ENCODE measurements at places on chromosomes 2 and 18. TPM values are rescaled to one million over a fixed set of nuclear protein-coding genes. Genes with fewer than 3 reads are reported as not detected.

GRCh38 chr18:62497190-62497772 is 25.5 kb upstream of the ZCCHC2 start:
- DNase-seq = no peak

- no peak for DNase-seq
These were observed 17.5 kb downstream of the AFG3L2 start for GRCh38 chr18:12359515-12359927.

GRCh38 chr2:240258685-240259084 is 118.2 kb upstream of the OTOS start:
- DNase-seq = no peak

GRCh38 chr2:69272803-69273471 is 114.1 kb downstream of the GFPT1 start:
- no peak for DNase-seq

DNA sequence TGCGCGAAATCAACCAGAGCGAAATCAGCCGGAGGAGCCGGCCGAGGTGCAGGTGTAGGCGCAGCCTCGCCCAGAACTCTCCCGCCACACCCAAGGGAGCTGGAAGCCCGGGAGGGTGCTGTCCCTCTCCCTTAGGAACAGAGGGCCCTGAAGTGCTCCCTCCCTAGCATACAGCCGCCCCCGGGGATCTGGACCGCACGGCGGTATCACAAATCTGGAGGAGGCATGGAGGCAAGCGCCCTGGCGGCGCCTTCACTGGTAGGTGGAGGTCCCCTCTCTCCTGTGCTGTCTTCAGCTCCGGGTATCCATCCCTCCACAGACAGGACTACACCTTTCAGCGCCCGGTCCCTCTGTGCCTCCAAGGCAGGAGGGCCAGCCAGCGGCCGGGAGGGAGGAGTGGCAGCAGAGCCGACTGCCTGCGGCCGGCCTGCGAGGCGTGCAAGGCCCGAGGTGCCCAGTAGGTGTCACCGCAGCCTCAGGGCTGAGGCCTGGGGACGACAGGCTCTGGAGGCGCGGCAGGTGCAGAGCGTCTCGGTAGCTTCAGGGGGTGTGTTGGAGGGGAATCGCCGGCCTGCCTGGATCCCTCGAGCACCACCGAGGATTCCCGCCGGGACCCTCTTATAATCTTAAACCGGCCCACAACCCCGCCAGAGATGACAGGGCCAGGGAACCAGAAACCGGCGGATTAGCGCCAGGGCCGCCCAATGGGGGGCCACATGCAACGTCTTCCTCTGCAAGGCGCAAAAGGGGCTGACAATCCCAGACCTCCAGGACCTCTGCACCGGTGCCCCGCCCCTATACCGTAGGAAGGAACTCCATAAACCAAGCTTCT is 2.8 kb downstream of the IHH start:
- peak; percentile 77 for DNase-seq

DNA sequence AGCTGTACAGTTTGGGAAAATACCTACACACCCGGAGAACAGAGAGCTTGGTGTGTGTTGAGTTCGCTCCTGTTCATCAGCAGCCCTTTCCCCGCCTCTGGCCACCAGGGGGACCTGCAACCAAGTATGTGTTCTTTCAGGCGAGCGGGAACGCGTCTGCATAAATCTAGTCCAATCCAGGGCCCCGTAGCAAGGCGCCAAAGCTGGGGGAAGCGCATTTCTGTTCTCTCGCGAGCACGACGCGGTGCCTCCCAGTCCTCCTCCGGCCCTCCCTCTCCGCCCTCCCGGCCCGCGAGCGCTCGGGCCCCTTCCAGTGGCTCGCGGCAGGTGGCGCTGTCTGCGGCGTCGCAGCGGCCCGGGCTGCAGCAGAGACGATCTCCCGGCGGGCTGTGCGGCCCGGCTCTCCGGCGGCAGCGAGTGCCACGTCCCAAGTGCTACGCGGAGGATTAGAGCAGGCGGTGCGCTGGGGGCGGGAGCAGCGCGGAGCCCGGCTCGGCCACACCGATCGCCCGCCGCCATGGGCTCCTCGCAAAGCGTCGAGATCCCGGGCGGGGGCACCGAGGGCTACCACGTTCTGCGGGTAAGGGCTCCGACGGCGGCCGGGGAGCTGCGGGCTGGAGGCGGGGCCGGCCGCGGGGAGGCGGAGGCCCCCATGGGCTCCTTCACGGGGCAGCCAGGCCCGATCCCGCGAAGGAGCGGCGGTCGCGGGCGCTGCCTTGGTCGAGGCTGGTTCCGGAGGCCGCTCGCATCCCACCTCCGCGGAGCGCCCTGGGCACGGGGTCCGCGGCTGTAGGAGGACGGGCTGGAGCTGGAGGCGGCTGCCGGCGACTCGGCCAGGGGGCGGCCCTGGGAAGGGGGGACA is at the start of gene GORASP2:
GORASP2 (plus strand) TSS at position 430 of the 862 bp plus-strand sequence; CDS start at position 518, 88 bp downstream.
- peak; percentile 93 for DNase-seq

DNA sequence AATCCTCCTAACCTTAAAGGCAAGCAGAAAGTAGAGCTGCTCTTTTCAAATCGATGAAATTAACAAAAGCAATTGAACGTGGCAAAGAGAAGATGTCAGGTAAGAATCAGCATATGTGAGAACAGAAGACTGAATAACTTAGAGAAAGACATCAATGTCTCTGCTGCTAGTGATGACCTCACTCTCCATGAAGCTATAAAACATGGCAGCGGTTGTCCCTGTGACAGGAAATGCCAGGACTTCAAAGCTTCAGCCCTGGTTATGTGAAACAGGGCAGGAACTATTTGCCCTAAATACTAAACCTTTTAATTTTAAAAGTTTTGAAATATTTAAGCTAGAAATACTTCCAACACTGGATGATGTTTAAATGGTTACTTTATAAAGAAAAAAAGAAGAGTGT is 383.7 kb downstream of the XIRP2 start:
- no peak for DNase-seq

GRCh38 chr2:32902986-32903385 is 43.8 kb upstream of the LTBP1 start:
- no peak for DNase-seq

DNA sequence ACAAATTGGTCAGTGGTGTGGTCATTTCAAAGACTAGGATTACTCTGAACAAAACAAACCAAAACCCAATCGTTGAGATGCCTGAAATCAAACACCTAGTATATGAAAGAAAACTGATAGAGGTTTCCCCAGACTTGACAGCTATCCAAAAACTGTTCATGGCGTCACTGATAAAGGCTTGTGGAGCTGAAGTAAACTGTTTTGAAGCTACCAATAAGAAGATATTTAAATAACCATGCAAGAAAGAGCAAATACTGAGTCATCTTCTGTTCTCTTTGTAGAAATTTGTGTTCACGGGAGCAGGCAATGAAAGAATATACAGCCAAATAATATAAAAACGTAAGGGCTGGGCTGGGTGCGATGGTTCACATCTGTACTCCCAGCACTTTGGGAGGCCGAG is 7.5 kb upstream of the COLEC11 start:
- DNase-seq = no peak

- DNase-seq = peak; percentile 76
These were observed 2.9 kb upstream of the RBBP8 start for GRCh38 chr18:22930089-22930713.

GRCh38 chr2:47321411-47322031 is 81.4 kb upstream of the MSH2 start:
- DNase-seq = no peak

- DNase-seq = no peak
These were observed 53.3 kb upstream of the COL5A2 start for GRCh38 chr2:189232759-189233406.

DNA sequence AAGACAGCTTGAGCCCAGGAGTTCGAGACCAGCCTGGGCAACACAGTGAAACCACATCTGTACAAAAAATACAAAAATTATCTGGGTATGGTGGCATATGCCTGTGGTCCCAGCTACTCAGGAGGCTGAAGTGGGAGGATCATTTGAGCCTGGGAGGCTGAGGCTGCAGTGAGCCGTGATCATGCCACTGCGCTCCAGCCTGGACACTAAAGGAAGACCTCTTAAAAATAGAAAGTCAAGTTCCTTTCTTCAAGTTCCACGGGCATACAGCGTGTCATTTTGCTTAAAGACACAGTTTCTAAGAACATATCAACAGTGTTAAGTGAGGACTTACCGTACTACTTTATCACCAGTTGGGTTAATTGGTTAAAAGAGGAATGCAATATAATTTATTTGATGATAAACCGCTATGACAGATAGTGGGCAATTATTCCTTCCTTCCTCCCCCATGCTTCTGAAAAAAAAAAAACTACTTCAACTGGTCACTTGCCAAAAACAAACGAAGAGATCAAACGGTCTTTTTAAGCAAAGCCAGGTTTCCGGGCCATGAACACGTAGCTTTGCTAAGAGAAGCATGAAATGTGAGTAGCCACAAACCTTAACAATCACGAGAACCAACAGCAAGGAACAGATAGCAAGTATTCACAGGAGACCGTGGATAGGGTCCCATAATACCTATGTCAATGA is 21.4 kb downstream of the AP1S3 start:
- no peak for DNase-seq

DNA sequence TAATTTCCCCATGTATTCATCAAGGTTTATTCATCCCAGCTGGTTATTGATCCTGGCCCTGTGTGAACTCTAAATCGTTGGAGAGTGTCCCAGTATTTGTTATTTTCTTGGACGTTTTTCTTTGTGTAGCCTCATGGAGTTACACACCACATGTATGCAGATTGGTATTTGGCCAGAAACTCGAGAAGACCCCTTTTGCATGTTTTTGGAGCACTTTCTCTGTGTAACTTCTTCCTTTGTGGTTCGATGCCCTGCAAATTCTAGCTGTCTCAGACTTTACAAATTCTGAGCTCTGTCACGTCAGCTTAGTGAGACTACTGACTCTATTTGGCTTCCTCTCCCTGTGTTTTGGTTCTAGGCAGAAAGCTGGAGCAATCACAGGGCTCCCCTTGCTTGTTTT is 198.7 kb downstream of the MCFD2 start:
- no peak for DNase-seq

- no peak for DNase-seq
These were observed 69.5 kb downstream of the KCNH7 start for GRCh38 chr2:162769066-162769465.

GRCh38 chr2:241964133-241964532 is 94.6 kb downstream of the RTP5 start:
- DNase-seq = no peak

- no peak for DNase-seq
These were observed 25.7 kb downstream of the GATA6 start for GRCh38 chr18:22195052-22195451.

DNA sequence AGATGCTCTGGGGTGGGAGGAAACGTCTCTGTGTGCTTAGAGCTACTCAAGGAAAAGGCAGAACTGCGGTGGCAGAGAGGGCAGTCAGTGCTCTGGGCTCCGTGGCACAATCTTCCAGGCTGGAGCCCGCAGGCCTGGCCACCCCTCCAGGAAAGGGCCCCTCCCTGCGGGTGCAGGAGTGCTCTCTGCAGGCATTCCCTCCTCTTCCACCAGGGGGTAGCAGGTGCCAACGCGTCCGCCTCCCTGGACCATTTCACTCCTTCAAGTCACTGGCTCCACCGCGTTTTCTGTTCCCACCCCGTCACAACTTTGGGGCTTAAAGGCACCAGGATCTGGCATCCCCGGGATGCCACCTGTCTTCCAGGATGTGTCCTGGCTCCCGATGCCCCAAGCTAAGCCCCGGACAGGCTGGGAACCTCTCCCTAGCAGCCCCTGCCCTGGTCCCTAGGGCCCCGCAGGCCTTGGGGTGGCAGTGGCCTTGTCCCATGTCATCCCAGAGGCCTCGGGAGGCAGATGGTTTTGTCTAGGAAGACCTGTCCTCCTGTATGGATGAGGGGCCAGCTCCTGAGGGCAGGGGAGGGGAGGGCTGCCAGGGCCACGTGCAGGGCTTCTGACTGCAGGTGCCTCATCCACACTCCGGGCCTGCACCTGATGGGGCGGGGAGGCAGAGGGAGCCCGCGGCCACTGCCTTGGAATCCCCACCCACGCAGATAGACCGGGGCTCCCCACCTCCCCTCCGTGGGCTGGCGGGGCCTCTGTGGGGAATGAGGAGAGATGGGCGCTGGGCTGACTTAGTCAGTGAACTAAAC is 26.4 kb downstream of the KCNIP3 start:
- no peak for DNase-seq

DNA sequence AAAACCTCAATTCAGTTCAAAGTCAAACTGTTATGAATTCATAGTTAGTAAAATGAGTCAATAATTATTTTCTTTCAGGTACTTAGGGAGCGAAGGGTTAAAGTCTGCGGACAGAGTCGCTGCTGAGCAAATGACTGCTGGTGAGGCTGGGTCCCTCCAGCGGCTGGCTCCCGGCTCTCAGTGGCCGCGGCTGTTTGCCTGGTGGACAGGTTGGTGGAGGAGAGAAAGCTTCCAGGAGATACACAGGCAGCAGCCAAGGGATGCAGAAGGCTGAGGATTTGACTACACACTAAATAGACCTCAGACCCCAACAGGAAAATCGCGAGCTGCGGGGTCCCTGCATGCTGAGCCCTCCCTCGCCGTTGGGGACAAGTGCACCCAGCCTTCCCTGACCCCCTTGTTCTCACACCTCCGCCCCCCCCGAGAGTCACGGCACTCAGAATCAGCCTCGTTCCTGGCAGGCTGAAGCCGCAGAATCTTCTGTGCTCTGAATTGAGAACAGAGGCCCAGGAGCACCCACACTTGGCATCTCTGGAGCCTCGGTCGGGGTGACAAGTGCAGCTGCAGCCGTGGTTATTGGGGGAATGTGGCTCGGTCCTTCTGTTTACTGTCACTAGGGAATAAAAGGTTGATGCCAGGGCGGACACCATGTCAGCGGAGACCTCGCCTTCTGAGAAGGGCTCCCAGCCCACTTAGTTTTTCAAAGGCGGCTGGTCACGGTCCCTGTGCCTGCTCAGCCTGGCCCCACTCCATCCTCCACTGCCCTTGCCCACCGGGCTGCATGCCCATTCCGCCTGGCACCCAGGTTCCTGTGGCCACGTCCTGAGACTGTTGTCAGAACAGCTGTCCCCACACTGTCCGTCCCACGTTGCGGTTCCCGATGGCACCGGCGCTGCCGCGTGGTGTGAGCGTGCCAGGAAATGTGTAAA is 74.0 kb downstream of the SLC66A2 start:
- peak; percentile 29 for DNase-seq

- no peak for DNase-seq
These were observed 420.2 kb downstream of the SUCLG1 start for GRCh38 chr2:84038866-84039265.

DNA sequence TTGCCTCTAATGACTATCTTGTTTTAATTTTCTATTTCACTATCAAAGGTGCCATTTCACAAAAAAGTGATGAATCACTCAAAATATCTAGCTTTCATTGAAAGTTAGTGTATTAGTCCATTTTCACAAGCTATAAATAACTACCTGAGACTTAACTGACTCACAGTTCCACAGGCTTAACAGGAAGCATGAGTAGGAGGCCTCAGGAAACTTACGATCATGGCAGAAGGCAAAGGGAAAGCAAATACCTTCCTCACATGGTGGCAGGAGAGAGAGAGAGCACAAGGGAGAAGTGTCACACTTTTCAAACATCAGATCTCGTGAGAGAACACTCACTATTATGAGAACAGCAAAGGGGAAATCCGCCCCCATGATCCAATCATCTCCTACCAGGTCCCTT is 1220.4 kb upstream of the ZEB2 start:
- no peak for DNase-seq

SOX11 gene
- 0.09 TPM for total RNA-seq

FOXI3 gene
- total RNA-seq = not detected

R3HDM1 gene
- total RNA-seq = 8.0 TPM

GLI2 gene
- total RNA-seq = 0.14 TPM

STPG4 gene
- total RNA-seq = not detected

SIX2 gene
- not detected for total RNA-seq

ACAA2 gene
- 674 TPM for total RNA-seq

KCNE4 gene
- 0.28 TPM for total RNA-seq

ANKRD30B gene
- total RNA-seq = not detected

SKA1 gene
- 18.7 TPM for total RNA-seq

FAM237A gene
- total RNA-seq = not detected

MDH1B gene
- total RNA-seq = 0.09 TPM

Measured in liver (tissue), 10 donors.